ENCODE measurements at places on chromosomes 2 and 18. TPM values are rescaled to one million over a fixed set of nuclear protein-coding genes. Genes with fewer than 3 reads are reported as not detected.

Gene UPP2
- 3.1 TPM for total RNA-seq

Gene REG3A
- total RNA-seq = not detected

Gene CFAP65
- 0.63 TPM for total RNA-seq

Gene IL36G
- not detected for total RNA-seq

Gene GRP
- total RNA-seq = 18.5 TPM

Gene PTPN18
- total RNA-seq = 41.9 TPM

Gene KIF1A
- 300 TPM for total RNA-seq

Gene EVA1A
- total RNA-seq = not detected
